Stimulated activated CD4-positive, alpha-beta T cell treated with anti-CD3 and anti-CD28 coated beads, Interleukin-15, amount 100 ng/mL, for 1 hour (primary cell): ENCODE measurements at places on chromosomes 5 and 9.

DNA sequence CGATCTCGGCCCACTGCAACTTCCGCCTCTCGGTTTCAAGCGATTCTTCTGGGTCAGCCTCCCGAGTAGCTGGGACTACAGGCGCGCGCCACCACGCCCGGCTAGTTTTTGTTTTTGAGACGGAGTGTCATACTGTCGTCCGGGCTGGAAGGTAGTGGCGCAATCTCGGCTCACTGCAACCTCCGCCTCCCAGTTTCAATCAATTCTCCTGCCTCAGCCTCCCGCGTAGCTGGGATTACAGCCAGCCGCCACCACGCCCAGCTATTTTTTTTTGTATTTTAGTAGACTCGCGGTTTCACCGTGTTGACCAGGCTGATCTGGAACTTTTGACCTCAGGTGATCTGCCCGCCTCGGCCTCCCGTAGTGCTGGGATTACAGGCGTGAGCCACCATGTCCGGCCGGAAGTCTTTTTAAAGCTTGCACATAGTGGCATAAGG, 1.2 kb downstream of the SMC5 start:
- DNase-seq: no peak

GRCh38 chr5:133147815-133148567, 96.2 kb downstream of the HSPA4 start:
- DNase-seq: no peak

GRCh38 chr5:146878476-146879172, at the start of gene PPP2R2B:
Gene PPP2R2B, minus strand, starts transcription at chr5:146878757.
- no peak for DNase-seq

GRCh38 chr5:43101491-43101890, 19.2 kb upstream of the ZNF131 start:
- DNase-seq: no peak

DNA sequence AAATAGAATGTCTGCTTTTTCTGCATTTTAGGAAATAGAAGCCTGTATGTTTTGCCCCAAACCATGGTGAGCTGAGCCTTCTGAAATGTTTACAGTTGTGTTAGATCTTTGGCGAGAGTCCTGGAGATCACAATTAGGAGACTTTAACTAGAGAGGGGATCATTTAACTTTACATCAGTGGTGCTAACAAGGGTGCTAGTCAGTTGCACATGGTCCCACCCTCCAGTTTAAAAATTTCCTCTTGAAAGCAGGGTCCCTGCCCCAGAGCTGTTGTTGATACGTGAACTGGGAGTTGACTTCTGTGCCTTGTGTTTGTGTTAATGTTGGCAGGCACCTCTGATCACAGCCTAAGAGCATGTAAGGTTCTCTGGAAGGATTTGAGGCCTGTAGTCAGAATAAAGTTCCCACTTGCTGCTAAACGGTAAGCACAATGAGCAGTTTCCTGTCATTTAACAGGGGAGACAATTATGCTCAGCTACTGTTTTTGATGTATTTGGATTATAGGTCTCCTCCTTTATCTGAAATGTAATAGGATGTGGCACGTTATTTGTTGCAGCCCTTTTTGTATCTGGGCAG, 43.7 kb downstream of the RASGRF2 start:
- no peak for DNase-seq

- DNase-seq: no peak
Observed at GRCh38 chr9:32677931-32678330, 42.5 kb upstream of the TAF1L start.

DNA sequence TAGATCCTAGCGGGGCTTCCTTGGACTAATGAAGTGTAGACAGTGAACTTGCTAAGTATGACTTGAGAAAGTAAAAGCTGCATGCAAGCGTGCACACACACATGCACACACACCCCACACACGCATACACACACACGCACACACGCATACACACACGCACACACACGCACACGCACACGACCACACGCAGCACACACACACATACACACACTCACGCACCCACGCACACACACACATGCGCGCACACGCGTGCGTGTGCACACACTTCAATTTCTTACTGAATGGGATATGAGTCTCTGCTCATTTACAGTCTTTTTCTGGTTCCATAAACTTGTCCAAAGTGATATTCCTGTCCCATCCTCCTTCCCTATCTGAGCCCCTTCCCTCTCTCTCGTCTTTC, 41.2 kb downstream of the MSX2 start:
- DNase-seq: no peak

DNA sequence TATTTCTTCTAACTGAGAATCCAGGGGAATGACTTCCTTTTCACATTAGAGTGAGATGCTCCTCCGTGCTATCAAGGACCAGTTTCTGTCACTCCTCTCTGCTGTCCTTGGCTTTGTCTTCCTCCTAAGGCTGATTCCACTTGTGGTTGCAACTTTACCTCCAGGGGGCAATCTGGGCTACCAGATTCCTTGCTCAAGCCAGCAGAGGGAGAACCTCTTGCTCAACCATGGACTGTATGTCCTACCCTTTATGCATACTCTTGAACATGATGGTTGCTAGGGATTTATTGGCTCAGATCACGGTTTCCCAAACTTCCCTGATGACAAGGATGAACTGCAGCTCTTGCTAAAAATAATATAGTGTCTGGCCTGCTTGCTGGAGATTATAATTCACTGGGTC, 24.0 kb downstream of the NNT start:
- no peak for DNase-seq

DNA sequence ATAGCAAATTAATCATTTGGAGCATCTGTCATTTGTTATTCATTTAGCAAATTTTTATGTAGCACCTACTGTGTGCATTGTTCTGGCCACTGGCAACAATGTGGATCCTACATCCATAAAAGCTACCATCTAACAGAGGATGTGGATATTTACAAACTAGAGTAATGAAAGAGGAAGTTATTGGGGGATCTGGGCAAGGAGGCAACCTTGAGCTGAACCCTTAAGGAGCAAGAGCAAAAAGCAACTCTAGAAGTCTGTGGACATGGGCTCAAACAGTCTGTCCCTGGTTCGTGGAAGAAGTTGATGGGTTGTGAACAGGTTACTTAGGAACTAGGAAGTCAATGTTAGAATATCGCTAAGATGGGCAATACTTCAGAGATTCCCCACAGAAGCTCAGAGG, 259.9 kb downstream of the SYK start:
- no peak for DNase-seq

GRCh38 chr9:121707477-121708424, 56.3 kb downstream of the DAB2IP start:
- no peak for DNase-seq

- DNase-seq: no peak
Observed at GRCh38 chr9:1978941-1979340, 36.2 kb upstream of the SMARCA2 start.

DNA sequence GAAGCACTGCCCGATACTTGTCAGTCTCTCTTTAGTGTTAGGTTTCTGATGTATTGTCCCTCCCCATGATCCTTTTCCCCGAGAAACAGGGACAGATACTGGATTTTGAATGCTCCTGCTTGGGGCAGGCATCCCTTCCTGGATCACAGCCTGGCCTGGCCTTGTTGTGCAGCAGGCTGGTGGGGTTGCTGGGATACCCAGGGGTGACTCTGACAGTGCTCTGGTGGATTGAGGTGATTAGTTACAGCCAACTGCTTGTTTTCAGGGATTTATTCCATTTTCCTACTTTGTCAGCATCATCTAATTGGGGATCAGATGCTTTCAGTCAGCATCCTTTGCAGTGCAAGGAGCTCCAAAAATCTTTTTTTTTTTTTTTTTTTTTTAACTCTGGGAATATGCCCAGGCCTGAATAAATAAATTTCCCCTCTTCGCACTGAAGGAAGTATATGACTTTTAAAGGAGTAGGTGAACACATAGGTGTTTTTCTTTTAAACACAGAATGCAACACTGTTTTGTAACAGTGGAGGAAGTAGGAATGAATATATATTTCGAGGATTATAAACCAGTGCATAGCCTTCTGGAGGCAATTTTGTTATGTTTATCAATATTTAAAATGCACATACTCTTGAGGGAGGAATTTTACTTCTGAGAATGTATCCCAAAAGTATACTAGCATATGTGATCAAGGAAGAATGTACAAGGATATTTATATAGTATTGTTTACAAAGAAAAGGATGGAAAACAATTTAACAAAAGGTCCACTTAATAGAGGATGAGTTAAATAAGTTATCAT, 127.3 kb upstream of the ELL2 start:
- DNase-seq: no peak
